8988T (cell line): ENCODE measurements at places on chromosomes 6 and 20.

DNA sequence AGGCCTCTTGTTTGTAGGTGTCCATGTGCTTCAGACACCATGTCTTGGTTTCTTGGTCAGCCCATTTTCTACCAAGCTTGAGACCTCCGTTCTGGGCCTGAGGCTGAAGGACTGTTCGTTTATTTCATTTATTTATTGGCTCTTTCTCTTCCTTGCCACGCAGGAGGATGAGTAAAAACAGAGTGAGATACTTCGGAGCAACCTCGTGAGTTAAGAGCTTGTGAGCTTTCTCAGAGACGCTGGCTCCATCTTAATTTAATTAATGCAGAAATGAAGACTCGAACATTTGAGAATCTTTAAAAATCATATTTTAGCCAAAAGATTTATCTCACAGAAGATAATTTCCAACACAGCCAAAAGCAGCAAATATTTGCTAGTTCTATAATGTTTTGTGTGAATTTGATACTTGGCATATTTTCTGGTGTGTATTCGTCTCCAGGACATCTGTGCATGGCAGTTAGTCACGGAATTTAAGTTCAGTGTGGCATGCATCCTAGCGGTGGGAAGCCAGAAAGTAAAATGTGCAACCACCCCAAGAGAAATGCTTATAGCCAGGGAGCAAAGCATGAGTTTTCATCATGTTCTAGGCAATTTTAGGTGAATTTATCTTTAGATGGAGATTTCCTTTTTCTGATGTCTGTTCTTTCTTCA lies 76.0 kb downstream of the THBS2 start:
- DNase-seq = no peak

- DNase-seq = peak; percentile 84
Observed at GRCh38 chr20:45300961-45301360, 5.7 kb upstream of the RBPJL start.

DNA sequence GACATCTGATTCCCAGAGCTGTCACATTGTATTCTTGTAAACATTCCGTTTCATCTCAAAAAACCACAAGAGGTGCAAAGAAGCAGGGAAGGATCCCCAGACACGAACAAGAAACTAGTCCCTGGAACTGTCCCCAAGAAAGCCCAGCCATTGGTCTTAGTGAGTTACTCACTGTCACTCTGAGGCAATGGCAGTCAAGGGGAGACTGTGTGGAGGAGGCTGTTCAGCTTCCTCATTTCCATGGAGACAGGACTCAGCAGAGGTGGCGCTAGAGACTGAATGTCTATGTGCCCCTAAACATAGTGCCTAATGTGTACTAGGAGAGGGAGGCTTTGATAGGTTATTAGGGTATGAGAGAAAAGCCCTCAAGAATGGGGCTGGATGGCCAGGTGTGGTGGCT lies 11.1 kb downstream of the ULBP1 start:
- DNase-seq = no peak

DNA sequence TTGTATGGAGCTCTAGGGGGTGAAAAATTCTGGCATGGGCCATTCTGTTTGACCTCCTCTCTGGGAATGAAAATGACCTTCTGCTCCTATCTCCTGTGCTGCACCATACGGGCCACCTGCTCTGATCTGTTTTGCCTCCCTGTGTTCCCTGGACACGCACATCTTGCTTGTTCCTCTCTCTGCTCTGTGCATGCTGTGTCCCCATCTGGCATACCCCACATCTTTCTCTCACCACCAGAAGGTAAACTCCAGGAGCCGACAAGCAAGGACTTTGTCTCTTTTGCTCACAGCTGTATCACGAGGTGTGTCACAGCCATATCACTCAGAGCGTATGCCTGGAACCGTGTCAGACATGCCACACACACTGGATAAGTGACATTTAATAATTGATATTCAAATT lies 208.4 kb upstream of the DTNBP1 start:
- DNase-seq = no peak

GRCh38 chr20:36547186-36548005 lies 6.1 kb downstream of the MYL9 start:
- no peak for DNase-seq

DNA sequence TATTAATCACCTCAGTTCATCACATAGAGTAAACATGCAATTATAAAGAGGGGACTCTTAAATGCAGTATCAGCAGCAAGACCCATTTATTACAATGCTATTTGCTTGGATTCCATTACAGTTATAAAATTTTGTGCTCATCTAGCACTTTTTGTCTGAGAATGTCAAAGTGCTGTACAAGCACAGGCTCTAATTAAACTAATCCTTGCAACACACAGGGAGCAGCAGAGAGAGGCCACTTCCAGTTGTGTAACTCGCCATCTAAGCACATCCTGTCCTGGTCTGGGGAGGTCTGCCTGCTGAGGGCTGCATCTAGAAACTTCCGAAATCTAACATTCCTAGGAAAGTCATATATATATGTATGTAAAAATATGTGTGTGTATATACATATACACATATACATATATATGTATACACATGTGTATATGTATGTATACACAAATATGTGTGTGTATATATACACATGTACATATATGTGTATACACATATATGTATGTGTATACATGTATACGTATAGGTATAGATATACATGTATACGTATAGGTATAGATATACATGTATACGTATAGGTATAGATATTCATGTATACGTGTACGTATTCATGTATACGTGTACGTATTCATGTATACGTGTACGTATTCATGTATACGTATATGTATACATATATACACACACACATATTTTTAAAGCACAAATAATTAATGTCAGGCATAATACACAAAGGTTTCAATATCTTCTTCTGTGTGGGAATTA lies 136.4 kb upstream of the JARID2 start:
- DNase-seq = no peak

DNA sequence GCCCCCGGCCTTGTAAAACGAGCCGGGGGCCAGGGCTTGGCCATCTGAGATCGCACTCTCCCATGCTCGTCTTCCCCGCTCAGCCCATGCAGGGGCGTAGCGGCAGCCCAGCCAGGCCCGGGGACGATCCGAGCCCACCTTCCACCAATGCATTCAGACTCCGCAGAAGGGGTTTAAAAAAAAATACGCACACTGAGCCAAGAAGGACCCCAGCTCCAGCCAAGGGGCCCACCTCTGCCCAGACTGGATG lies 320 bp downstream of the GSTA4 start:
- DNase-seq = no peak

DNA sequence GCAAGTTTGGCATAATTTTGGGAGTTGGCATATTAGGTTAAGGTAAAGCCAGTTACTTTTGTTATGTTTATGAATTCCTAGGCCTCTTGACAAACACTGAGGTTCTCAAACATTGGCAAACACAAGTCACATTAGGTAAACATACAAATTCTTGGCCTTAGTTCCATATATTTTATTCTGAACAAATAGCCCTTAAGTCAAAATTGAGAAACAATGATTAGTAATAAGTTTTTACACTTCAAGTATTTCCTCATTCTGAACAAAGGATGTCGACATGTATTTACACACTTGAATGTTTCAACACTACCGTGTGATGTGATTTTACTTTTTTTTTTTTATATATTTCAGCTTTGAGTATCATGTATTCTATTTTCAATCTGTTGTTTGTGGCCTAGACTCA lies 3.8 kb upstream of the ECHDC1 start:
- no peak for DNase-seq

- no peak for DNase-seq
Observed at GRCh38 chr6:141833001-141833655, 299.6 kb upstream of the GJE1 start.

- no peak for DNase-seq
Observed at GRCh38 chr20:58667975-58668374, 16.9 kb downstream of the STX16 start.

GRCh38 chr6:170416959-170417606 lies 110.5 kb downstream of the FAM120B start:
- DNase-seq = no peak

DNA sequence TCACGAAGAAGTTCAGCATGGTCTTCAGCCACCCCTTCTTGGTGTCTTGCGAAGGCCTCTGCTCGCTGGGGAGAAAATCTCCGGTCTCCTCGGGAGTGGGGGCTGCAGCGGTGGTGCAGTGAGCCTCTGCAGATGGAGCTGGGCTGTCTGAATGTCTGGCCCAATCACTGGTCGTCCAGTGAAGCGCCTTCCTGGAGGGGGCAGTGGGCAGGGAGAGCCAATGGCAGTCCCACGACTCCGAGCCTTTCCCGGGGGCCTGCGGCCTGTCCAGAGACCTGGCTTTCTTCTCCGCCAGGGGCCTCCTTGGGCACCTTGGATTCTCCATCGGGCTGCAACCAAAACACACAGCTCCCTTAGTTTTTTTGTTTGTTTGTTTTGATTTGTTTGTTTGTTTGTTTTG lies 6.3 kb downstream of the BNIP5 start:
- DNase-seq = no peak

- DNase-seq = no peak
Observed at GRCh38 chr20:13430346-13431002, 208.3 kb downstream of the TASP1 start.

DNA sequence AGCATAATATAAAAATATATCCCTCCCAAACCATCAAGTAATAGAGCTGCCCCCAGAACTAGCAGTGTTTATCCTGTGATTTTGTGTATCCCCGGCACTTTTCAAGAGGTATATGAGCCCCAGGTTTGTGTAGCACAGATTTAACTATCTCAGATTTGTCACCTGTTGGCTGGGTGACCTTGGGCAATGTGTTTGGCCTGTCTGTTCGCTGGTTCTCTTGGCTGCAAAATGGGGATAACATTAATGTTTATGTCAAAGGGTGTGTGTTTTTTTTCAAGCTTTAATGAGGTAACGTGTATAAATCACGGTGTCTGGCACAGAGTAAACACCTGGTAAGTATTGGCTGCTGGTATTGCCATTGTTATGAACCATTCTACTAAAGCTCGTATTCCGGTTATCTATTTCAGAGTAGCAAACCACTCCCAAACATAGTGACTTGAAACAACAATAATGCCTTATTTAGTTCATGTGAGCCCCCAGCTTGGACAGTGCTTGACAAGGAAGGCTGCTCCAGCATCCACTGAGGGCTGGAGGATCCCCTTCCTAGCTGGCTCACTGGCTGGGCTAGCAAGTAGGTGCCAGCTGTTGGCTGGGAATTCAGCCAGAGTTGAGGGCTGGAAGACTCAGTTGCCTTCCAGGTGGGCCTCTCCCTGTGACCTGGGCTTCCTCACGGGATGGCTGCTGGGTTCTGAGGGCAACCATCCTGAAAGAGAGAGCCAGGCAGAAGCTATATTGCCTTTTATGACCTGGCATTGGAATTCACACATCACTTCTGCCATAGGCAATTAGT lies 36.2 kb downstream of the PDRG1 start:
- DNase-seq = no peak

- no peak for DNase-seq
Observed at GRCh38 chr20:16599257-16599656, 26.0 kb upstream of the KIF16B start.

- no peak for DNase-seq
Observed at GRCh38 chr6:25927756-25928216, 2.7 kb downstream of the SLC17A2 start.

DNA sequence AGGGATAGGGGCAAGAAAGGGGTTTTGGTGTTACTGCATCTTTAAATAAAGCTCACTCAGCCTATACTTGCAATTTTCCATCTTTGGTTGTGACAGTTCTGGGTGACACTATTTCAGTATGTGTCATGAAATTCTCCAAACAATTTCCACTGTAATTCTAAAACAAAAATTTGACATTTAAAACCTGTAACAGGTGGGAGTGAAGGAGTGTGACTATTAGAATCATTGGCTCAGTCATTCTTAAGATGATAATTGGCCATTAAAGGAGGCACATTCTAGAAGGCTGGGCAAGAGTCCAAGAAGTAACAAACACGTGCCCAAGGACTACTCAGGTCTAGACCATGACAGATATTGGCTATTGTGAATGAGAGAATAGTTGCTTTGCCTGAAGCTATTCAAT lies 153.3 kb upstream of the ARG1 start:
- no peak for DNase-seq

DNA sequence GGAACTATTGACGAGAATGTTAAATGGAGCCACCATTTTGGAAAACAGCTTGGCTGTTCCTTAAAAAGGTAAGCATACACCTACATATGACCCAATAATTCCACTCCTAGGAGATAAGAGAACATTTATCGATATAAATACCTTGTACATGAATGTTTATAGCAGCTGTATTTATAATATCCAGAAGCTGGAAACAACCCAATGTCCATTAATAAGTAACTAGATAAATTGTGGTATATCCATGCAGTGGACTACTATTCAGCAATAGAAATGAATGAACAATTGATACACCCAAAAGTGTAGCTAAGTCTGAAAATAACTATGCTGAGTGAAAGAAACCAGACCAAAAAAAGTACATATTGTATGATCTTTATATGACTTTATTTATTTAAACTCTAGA lies 42.2 kb upstream of the ADIG start:
- DNase-seq = no peak
